ENCODE measurements at places on chromosomes 1 and 21.

- DNase-seq: no peak
Measured at GRCh38 chr1:13583966-13584791, 547 bp downstream of the PDPN start.

DNA sequence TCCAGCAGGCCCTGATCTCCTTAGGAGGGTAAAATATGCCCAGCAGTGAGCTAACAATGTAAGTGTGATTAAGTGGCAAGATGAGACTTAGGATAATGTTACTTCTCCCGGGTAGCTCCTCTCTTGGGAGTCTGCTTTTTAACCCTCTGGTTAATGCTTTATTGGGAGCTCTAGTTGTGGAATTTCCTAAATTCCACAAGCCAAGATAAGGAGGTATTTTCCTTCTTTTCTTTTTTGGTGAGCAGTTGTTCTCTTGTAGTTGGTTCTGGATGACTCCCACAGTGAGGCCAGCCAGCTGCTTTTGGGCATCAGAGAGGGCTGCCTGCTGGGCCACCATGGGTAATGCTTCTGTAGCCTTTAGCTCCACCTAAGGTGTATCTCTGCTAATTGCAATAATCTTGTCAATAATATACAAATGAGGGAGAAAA, 19.3 kb downstream of the C1orf52 start:
- DNase-seq: no peak

DNA sequence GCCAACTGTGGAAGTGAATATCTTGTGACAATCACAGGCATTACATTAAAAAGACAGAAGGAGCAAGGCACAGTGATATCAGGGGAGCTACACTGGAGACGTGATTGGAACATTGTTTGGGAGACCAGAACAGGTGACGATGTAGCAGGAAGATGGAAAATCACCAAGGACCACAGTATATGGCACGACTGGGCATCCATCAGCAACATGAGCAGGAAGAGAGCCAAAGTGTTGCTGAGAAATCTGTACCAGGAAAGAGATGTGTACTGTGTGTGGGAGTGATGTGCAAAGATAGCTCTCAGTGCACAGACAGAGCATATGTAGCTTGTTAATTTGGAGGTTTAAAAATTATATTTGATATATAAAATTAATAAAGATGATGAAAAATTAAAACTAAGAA, 790.6 kb upstream of the ADGRL2 start:
- no peak for DNase-seq

DNA sequence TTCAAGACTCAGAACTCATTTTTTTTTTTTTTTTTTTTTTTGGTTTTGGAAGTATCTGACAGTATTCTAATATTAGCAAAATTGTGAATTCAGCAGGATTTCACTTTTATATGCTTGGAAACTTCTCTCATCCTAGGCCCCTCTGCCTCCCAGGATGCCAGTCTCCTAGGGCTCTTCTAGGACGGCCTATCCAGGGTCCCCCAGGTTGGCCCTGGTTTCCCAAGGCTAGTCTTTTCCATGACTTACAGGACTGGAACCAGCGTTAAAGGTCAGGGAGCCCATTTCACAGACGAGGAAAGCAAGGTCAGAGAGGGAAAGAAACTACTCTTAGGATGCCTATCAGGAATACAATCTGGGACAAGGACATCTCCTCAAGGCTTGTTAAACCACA, 412.5 kb downstream of the PTPRU start:
- DNase-seq: no peak

DNA sequence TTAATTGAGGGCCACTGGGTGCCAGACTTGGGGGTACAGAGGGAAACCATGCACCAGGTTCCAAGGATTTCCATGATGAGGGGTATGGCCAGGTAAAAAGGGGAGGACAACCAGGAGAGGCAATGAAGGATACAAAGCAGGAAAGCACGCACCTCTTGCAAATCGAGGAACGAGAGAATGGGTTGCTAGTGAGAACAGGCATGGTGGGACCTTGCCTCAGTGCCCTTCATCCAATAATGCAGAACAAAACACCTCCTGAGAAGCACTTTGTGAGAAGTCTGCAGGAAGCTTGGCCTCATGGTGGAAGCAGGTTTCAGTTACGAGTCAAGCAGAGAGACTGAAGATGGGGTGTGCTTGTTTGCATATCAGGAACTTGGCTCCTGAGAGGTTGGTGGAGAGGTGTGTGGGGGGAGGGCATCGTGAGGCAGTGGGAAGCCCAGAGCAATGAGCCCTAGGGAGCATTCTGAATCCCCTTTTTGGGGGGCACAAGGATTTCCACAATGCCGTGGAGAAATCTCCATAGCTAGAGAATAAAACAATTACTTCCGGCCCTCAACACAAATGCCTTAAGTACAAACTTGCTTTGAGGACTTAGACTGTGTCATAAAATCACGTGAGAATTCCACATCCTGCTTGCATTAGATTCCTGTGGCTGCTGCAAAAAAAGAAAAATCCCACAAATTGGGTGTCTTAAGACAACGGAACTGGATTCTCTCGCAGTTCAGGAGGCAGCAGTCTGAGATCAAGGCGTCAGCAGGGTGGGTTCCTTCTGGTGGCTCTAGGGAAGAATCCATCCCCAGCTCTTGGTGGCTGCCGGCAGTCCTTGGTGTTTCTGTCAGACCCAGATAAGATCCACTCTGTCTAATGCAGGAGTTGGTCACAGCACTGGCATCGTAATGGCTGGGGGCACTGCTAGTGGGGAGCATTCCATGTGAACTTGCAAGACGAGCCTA, 54.9 kb upstream of the BACE2 start:
- peak; percentile 99 for DNase-seq

DNA sequence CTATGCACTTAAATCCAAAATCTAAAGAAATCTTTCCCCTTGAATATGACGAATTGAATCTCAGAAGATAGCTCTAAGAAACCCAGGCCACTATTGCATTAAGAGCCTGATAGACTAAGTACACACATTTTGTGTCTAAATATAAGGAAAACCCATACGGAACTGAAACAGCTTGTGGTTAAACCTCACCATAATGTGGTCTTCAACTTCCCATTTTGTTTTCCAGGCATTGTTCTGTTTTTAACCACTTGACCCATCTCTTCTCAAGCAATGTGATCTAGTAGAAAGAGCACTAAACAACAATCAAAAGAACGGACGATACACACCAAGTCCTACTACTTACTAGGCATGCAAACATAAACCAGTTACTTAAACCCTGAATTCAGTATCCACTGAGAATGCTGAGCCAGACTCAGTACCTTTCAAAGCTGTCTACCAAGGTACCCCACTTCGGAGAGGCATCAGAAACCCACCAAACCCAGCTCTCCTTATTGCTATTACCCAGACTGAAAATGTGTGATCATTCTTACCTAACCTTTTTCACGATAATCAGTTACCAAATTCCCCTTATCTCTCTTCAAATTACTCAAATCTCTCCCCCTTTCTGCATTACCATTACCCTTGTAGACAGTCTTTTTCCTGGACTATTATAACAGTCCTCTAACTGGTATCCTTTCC, 12.8 kb downstream of the OTUD7B start:
- DNase-seq: no peak

DNA sequence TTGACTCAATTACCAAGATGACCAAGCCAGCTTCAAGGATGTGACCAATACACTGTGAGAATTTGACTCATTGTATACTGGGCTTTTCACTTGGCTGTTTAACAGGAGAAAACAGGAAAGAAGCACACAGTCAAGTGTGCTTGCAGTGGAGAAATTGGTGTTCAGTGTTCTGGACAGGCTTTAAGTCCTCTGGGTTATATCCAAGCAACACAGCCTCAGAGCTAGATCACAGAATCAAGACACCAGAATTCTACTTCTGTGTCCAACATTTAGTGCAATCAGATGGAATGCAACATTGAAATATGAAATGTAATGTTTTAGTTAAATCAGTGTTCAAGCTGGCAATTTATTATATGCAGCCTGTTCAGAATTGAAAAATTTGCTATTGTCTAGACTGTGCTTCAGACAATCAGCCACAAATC, 694.4 kb downstream of the LTN1 start:
- DNase-seq: no peak

DNA sequence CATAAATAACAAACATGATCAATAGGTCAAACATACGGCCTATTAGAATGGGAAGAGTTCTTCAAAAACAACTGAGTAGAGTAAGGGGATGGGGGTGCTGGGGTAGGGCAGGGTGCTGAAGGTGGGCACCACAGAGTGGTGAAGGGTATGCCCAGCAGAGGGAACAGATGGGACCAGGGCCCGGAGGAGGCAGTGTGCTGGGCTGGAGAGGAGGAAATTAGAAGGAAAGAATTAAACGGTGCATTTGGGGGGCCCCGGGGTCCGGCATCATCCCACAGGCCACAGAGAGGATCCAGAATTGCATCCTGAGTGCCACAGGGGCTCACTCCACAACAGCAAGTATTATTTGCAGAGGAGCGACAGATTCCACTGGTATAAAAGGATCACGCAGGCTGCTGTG, 94.5 kb downstream of the GLIS1 start:
- no peak for DNase-seq

Measured in foreskin keratinocyte (primary cell).